ENCODE measurements at places on chromosomes 1 and 21.

- DNase-seq: no peak
Measured at GRCh38 chr1:233022246-233022645, 71.8 kb downstream of the NTPCR start.

GRCh38 chr1:221823561-221823960 lies 81.7 kb upstream of the DUSP10 start:
- no peak for DNase-seq

DNA sequence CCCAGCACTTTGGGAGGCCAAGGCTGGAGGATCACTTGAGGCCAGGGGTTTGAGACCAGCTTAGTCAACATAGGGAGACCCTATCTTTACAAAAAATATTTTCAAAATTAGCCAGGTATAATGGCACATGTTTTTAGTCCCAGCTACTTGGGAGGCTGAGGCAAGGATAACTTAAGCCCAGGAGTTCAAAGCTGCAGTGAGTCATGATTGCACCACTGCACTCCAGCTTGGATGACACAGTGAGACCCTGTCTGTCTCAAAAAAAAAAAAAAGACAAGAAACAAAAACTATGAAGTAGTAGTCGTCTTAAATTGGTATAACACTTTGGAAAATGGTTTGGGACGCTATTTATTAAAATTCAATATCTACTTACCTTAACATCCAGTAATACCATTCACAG lies 7.7 kb downstream of the AIM2 start:
- DNase-seq: no peak

GRCh38 chr1:117652421-117652820 lies 46.6 kb downstream of the TENT5C start:
- DNase-seq: no peak

DNA sequence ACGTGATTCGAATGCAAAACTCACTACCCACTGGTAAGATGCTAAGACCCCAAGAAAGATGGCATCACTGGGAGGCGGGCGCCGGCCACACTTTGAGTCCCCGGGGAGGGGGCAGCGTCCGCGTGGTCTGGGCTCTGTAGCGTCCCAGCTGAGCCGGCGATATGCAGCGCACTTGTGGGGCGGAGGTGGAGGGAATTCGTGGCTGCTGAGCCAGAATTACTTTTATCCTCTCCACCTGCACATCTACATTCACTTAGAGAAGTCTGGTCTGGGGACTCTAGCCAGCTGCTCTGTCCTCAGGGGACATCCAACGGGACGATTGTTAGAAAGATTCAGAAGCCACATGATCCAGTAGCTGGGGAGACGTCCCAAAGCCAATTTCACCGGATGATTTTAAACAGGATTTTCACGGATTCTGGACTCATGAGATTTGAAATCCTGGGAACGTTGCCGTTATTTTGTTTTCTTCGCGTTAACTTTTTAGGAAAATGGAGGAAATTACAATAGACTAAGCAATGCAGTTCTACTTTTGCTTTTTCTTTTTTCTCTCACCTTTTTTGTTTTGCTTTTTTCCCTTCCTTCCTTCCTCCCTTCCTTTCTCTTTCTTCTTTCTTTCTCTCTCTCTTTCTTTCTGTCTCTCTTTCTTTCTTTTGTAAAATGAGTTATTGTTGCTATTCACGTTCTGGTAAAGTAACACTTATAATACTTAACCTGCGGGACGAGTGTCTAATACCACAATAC lies 1.3 kb downstream of the JAM2 start:
- DNase-seq: no peak

DNA sequence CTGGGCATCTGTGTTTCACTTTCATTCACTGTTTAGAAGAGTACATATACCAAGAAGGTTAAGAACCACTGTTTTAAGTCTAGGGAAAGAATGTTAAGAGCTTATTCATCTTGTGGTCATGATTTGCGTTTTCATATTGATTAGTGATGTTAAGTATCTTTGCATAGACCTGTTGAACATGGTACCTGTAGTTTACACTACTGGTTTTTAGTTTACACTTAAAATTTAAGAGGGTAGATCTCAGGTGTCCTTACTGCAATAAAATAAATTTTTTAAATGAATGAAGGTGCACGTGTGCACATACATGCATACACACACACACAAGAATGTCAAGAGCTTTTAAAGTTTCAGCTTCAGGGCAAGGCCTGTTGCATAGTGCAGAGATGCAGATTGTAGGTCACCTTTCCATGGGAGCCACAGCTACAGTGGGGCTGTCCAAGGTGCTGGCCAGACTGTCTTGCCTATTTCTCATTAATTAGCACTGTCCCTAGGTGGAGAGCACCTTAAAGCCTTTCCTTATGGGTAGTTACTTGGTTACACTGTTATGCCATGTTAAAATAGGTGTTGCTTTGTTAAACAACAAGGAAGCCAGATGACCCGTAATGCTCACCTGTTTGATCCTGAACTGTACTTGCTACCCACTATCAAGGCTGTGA lies 543.0 kb upstream of the DAB1 start:
- no peak for DNase-seq

DNA sequence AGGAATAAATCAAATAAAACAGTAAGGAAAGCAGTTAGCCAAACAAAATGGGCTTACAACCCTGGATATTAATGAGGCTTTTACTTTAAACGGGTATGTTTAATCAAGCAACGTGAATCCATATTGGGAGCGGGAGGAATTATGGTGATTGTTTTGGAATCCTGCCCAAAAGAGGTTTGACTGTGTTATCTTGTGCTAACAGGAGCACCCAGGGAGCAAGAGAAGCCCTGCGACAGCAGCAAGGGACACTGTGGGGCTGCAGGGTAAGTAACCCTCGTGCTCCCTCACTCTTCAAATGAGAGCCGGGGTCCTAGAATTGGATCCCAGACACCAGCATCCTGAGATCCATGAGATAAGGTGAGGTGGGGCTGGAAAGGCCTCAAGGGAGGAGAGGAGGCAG lies 72.6 kb upstream of the PGBD5 start:
- DNase-seq: no peak

DNA sequence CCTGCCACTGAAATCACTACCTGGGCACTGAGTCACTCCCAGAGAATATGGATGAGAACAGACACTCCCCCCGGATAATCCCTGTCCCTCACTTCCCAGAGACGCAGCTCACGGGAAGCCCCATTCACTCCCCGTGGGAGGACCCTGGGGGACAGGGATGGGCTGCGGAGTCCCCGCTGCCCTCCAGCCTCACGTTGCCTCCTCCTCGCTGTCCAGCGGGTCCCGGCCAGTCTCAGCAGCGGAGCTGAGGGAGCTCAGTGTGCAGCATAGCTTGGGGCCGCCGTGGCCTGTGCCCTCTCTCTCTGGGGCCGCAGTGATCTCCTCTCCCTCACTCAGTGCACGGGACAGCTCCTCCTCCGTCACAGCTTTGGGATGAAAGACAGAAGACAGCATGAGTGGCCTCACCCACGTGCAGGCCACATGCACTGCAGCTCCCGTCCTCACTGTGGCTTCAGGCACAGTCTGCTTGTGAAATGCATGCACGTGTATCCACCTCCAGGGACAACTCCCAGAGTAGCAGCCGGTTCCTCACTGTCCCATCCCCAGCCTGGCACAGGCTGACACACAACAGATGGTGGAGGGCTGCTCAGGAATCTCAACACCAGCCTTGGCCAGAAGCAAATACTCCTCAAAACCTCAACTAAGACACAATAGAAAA lies 7.4 kb downstream of the CFAP410 start:
- DNase-seq: no peak

DNA sequence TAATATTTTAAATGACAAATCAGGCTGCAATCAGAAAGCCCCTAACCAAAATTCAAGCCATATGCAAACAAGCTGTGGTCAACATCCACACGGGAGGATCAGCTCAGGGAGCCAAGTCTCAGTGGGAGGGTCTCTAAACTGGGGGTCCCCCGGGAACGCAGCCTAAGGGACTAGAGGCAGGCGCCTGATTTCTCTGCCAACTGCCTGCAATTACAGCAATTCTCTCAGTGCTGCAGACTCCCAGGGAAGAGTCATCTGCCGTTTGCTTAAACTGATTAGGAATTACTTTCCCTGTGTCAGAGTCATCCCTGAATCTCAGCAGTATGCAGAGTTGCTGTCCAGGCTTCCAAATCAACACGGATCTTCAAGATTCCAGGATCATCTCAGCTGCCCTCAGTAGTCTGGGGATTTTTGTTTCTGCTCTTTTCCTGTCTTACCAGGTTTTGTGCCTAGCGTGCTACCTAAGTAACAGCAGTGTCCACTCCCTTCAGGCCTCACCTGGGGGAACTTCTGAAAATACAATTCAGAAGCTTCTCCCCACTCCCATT lies 247.8 kb downstream of the RRAGC start:
- DNase-seq: no peak

DNA sequence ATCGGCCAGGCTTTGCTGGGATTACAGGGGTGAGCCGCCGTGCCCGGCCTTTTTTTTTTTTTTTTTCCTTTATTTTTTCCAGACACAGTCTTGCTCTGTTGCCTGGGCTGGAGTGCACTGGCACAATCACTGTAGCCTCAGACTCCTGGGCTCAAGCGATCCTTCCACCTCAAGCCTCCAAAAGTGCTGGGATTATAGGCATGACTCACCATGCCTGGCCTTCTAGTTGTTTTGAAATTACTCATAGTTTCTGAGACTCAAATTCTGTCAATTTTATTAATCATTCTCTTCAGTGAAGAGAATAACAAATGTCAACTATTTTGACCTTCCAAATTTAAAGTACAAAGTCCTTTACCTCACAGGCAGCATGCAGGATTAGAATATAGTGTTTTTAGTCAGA lies 374.5 kb downstream of the PLA2G4A start:
- DNase-seq: no peak

DNA sequence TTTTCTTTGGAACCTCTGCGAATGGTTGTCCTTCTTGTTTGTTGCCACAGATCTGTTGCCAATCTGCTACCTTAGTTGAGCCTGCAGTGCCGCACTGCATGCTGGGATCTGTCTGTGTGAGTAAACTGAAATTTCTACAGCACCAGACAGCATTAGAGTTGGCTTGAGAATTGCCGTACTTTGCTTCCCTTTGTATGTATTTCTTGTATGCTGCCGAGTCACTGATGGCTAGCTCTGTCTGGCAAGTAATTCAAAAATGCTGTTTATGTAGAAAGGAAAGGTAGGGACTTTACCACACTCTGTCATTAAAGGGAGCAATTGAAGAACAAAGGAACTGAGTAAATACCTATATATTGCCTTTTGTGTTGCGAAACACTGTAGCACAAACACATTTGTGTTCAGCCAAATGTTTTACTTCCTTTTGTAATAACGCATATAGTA lies 857.4 kb downstream of the USP25 start:
- no peak for DNase-seq

GRCh38 chr1:191674626-191675179 lies 483.6 kb upstream of the RGS18 start:
- DNase-seq: no peak

- DNase-seq: no peak
Measured at GRCh38 chr1:154327466-154328317, 2.4 kb downstream of the ATP8B2 start.

- DNase-seq: no peak
Measured at GRCh38 chr1:226609836-226610455, 61.4 kb downstream of the STUM start.

DNA sequence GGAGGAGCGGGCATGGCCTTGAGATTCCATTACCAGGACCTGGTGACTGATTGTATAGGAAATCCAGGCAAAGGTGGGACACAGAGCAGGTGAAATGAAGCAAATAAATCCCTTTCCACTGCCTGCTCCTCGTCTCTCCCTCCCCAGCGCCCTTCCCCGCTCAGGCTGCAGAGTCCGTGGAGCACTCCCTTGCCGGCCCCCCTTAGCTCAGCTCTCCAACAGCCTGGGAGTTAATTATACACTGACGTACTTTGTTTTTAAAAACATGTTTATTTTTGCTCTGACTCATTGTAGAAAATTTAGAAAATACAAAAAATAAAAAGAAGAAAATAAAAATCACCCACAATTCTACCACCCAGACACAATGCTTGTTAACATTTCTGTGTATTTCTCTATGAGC lies 61.7 kb downstream of the LGR6 start:
- DNase-seq: no peak

GRCh38 chr1:95562230-95562629 lies 328.2 kb downstream of the RWDD3 start:
- no peak for DNase-seq

- DNase-seq: no peak
Measured at GRCh38 chr1:236759252-236759859, 35.7 kb upstream of the MTR start.

DNA sequence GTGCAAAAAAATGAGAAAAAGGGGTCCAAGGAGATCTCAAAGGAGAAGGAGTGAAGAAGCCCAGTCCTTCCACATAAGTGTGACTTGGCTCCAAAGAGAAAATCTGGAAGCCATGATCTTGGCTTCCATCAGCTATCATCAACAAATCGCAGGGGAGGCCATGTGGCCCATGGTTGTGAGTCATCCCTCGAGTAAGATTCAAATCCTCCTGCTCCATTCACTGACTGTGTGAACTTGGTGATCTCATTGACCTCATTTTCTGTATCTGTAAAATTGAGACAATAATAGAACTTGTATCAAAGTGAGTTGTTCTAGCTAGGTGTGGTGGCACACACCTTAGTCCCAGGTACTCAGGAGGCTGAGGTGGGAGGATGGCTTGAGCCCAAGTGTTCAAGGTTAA lies 79.1 kb upstream of the OLIG2 start:
- no peak for DNase-seq

GRCh38 chr21:31774031-31774430 lies 42.1 kb upstream of the SCAF4 start:
- no peak for DNase-seq

DNA sequence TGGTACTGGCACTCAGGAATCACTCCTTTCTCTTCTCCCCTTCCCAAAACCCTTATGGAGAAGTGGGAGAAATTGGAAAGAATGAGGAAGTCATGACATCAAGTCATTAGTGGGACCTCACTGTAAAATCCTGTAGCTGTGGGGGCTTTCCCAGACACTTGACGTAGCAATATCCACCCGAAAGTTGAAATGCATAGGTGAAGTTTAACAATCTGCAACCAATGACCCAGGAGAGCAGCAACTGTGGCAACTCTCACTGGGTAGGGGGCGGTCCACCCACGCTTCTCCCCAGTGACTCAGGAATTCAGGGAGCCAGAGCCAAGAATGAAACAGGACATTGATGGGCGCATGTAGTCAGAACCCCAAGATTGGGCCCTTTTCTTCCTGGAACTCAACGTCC lies 27.0 kb downstream of the ABCA4 start:
- no peak for DNase-seq

DNA sequence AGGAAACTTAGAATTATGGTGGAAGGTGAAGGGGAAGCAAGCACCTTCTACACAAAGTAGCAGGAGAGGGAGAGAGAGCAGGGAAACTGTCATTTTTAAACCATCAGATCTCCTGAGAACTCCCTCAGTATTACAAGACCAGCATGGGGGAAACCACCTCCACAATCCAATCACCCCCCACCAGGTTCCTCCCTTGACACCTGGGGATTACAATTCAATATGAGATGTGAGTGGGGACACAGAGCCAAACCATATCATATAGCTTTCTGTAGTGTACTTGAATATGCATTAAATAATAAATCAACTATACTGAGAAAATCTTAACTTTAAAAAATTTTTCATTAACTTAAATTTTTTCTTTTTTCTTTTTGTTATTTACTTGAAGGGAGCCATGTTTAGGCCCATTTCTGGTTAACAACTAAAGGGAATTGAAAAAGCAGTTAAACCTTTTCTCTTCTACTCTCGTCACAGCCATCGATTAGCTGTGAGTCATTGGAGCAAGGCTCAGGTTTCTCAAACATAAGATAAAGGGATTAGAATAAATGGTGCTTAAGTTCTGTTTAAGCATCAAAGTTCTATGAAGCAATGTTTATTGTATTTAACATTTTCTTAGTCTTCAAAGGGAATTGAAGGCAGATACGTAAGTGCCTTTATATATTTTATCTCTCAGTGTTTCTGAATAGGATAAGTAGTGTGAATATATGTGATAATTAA lies 72.2 kb upstream of the DPT start:
- no peak for DNase-seq

Data from activated naive CD8-positive, alpha-beta T cell treated with anti-CD3 and anti-CD28 coated beads, Interleukin-2, amount 50 U/mL, for 16 hours (primary cell).